Stimulated activated CD4-positive, alpha-beta T cell treated with anti-CD3 and anti-CD28 coated beads, Interleukin-15, amount 100 ng/mL, for 1 hour (primary cell): ENCODE measurements at places on chromosomes 1 and 21.

DNA sequence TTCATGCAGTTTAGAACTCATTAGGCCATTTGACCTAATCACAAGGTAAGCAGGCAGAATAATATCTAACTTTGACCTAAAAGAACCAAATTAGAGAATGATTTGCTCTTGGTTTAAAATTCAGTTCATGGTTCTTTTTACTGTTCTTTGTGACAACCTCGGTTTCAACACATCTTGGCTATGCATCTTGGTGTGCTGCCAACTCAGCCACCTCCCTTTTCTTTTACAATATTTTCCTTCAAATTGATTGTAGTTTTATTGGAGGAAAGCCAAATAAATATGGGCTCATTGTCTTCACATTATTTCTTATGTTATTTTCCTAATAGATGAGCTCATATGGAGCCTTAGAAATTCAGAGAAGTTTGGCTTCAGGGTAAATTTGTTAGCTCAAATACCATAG lies 338.3 kb downstream of the SIPA1L2 start:
- DNase-seq = no peak

DNA sequence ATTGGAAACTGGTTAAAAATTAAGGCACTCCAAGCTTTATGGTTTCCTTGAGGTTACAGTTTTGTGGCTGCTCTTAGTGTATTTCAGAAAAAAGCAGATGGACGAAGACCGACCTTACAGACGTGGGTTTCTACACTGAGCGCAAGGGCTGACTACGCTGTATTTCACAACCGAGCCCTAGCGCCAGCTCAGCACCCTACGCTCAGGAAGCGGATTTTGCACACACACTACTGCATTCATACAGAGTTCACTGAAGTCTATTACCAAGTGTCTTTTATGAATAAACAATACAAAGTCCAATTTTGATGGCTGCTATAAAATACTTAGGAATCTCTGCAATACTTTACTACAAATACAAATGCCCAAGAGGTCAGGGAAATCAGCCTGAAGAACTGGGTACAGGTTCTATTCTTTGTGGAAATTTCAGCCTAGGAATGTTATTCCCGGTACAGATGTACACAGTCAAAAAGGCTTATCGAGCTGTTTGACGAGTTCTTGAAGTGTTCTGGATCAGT lies 23.8 kb downstream of the PTTG1IP start:
- DNase-seq = no peak

- DNase-seq = peak; percentile 79
Measured at GRCh38 chr1:46340404-46341221, at the start of gene NSUN4. TSS of gene NSUN4 (plus strand) at chr1:46340807. CDS start at chr1:46340827, 20 bp downstream.

GRCh38 chr1:56413671-56414199 lies 165.6 kb downstream of the PLPP3 start:
- DNase-seq = no peak

DNA sequence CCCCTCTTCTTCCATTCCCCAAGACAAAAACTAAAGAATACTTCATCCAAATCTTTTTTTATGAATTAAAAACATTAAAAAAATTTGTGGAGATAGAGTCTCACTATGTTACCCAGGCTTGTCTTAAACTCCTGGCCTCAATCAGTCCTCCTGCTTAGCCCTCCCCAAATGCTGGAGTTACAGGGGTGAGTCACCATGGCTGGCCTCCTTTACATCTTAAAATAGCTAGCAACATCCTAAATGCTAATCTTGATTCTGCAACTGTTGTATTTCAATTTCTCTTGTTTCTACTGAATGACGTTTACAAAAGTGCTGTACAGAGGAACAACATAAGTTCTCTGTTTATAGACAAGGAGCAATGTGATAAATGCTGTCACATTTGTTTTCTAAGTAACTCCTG lies 483.5 kb downstream of the ADGRL2 start:
- no peak for DNase-seq

DNA sequence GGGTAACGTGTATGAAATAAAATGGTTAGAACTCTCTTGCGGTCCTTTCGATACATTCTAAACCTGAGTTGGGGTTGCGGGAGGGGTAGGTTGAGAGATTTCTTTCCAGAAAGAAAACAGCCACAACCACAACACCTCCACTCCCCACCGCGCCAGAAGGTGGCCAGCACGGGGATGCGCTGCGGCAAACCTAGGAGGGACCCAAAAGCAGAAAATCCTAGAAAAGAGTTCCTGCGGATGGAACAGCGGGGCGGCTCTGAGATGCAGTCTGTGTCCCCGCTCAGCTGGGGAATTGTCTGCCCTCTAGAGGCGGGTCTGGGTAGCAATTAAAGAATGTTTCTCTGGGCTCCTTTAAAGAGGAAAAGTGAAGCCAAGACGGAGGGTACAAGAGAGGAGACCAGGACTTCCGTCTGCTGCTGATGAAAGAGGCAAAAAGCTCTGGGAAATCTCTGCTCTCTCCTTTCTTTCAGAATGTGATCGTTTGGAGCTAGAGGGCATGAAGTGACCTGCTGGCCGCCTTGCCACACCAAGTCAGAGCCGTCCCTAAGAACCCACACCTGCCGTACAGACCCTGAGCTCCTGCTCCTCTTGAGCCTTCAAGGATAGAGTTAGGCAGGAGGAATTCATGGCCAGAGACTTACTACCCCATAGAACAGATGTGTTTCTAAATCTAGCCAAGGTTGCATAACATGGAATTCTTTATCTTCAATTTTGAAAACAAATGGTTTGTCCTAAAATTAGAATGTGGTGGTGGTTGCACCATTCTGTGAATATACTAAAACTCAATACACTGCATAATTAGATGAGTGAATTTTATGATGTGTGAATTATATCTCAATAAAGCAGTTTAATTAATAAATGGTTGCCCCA lies 46.5 kb upstream of the COA6 start:
- peak; percentile 57 for DNase-seq

DNA sequence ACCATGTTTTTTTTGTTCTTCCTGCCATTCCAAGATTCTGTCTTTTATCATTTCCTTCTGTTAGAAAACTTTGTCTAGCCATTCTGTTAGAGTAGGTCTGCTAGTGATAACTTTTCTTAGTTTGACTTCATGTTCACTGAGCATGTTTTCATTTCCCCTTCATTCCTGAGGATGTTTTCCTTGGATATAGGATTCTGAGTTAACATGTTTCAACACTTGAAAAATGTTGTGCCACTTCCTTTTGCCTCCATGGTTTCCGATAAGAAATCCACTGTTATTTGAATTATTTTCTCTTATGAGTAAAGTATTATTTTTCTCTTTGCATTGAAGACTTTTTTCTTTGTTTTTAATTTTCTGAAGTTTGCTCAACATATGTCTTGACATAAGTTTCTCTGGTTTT lies 66.7 kb downstream of the ATP1A1 start:
- no peak for DNase-seq

- DNase-seq = no peak
Measured at GRCh38 chr1:9420835-9421532, 118.3 kb upstream of the SLC25A33 start.

DNA sequence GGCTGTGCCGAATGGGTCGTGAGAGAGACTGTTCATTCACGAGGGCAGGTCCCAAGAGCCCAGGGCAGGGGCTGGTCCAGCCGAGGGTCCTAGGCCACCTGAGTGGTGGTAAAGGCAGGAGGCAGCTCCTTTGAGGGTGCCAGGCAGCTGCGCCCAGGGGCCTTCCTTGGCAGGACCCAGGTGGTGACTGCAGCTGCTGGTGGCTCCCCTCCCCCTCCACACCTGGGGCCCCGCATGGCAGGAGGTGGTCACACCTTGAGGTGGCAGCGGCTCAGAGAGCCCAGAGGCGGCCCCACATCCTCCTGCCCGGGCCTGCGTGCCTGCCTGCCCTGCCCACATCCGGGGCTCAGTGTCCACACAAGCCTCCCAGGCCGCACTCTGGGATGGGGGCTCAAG lies 9.8 kb upstream of the PLCH2 start:
- DNase-seq = no peak
